ENCODE measurements at places on chromosomes 5 and 9.
A peak's percentile ranks its signal among the peaks of the same experiment; 100 is the strongest.

- no peak for DNase-seq
These were observed 12.0 kb upstream of the THG1L start for GRCh38 chr5:157719245-157719644.

GRCh38 chr5:128591598-128592455 lies 53.8 kb upstream of the FBN2 start:
- DNase-seq, result no peak

- no peak for DNase-seq
These were observed 38.6 kb upstream of the TMOD1 start for GRCh38 chr9:97462914-97463313.

DNA sequence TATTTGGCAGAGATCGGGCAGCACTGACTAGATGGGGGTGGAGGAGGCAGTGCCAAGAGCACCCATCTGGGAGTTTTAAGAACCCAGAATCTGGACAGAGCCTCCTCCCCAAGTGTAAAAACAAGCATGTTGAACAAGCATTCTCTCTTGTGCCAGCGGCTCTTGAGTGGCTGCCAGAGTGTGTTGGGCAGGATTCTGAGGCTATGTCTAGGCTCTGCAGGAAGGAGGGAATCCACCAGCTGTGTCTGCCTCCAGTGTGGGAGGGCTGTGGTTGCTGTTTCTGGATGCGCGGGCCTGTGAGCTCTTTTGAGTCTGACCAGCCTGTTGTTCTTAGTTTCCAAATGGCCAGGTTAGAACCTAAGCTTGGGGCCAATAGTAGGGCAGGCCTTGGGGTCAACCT lies 39.8 kb downstream of the HMCN2 start:
- DNase-seq, result no peak

DNA sequence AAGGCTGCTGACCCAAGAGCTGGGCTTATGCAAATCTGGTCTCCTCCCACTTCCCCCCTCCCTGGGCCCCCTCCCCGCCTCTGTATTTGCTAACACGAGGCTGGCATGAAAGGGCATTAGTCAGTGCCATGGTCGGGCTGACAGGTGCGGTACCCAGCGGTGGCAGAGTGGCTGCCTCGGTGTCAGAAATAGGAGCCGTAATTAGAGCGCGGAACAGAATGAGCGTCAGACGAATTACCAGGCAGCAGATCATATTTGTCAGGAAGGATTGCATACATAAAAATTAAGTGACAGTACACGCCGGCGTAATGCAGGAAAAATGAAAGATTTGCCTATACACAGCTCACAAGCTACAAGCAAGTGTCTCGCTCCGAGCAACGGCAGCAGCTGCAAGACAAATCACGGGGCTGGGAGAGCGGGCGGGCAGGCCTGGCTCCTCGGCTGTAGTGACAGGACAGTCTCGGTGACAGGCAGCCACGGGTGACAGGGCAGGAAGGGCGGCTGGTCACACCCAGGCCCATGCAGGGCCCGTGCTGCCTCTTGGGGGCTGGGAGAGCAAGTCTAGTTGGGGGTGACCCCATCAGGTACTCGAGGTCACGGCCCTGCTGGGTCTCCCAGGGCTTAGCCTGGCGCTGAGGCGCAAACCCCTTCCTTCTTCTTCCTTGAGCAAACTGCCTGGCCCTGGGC lies 72.4 kb downstream of the NEK6 start:
- DNase-seq, result no peak

GRCh38 chr9:118651511-118651910 lies 717.7 kb downstream of the BRINP1 start:
- no peak for DNase-seq

DNA sequence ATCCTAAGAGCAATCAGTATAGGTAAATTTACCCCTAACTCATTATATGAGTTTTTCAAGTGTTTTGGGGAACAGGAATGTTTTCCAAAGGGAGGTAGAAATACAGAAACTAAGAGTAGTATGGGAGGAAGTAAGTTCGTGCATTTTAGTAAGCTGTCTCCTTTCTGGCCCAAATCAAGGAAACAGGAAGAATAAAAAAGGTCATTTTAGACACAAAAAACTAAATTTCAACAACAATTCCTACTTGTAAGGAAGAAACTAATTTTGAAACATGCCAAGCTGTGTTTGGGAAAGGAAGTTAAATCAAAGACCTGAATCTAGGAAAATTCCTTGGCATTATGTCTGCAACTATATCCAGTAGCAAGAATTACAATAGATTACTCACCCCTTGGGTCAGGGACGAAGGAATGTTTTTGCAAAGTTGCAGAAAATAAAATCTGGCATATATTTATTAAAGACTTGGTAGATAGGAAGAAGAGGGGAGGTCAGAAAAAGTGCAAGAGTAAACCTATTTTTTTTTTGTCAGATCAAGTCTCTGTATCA lies 6.5 kb upstream of the RPS6 start:
- DNase-seq, result no peak

- DNase-seq, result peak; percentile 50
These were observed 2.6 kb upstream of the RFX3 start for GRCh38 chr9:3528451-3528850.

GRCh38 chr5:87653242-87653641 lies 240.5 kb upstream of the CCNH start:
- no peak for DNase-seq

- DNase-seq, result no peak
These were observed 6.6 kb upstream of the ERMP1 start for GRCh38 chr9:5839572-5839902.

DNA sequence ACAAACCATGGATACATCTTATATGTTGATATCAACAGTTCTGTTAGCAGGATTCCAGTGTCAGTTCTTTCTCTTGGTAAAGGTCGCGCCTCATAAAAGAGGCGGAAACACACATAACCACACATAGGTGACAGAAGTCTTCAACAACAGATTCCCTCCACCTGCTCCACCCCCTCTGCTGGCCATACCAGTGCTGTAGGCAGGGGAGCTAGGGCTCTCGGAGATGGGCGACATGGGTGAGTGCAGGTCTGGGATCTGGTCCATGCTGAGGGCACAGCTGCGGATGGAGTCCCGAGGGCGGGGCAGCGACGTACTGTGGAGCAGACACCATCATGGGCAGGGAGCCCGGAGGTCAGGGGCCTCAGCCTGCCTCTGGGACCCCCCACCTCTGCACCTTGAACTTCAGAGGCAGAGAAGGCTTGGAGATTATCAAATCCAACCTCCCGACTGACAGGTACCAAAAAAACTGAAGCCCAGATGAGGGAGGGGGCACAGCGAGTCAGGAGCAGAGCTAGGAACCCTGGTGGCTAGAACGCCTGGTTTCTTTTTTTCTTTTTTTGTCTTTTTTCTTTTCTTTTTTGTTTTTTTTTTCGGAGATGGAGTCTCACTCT lies 12.0 kb upstream of the TOR2A start:
- no peak for DNase-seq

- no peak for DNase-seq
These were observed 875 bp downstream of the TPM2 start for GRCh38 chr9:35688558-35689541.

GRCh38 chr5:107500347-107500746 lies 170.4 kb downstream of the EFNA5 start:
- DNase-seq, result no peak

DNA sequence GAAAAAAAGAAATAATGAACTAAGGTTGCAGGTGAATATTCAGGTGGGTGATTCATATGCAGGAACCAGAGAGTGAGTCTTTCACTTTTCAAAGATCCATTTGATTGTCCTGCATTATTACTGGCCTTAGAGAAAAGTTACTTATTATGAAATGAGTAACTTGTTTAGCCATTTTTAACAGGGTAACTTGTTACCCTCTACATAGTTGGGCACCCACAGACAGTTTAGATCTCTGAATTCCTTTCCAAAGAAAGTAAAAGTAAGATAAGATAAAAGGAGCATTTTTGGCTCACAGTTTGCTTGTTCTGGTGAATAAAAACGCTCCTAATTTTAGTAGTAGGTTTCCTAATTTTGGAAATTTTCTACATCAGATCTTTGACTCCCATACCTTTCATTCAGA lies 54.1 kb upstream of the DAB2 start:
- DNase-seq, result no peak

- DNase-seq, result no peak
These were observed 21.3 kb downstream of the AKNA start for GRCh38 chr9:114366334-114367128.

GRCh38 chr9:69153707-69154521 lies 20.2 kb upstream of the TJP2 start:
- no peak for DNase-seq

- DNase-seq, result no peak
These were observed 69.3 kb downstream of the CRB2 start for GRCh38 chr9:123425261-123425821.

DNA sequence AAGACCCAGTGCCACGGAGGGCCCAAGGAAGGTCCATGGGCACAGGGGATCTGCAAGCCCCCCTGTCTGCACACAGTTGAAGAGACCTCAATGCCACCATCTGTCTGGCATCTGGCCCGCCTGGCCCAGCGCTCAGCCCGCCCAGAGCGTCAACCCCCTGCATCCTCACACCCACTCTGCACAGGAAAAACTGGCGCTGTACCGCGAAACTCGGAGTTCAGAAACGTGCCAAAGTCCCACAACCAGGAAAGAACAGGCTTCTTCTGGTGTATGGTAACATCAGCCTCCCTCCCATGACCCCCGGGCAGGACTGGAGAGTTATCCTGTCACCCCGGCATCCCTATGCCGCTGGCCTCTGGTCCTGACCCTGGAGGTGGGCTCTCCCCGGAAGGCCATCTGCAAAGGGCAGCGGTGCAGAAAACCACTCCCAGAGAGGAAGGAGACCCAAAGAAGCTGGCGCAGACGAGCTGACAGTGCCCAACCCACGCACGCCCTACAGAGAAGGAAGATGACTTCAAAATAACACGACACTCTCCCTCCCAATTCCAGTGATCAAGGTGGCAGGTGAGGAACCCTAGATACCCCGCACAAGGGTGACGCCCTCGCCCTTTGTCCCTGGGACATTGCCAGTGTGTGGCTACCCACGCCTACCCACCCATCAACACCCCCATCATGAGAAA lies 18.9 kb downstream of the VAV2 start:
- DNase-seq, result no peak

DNA sequence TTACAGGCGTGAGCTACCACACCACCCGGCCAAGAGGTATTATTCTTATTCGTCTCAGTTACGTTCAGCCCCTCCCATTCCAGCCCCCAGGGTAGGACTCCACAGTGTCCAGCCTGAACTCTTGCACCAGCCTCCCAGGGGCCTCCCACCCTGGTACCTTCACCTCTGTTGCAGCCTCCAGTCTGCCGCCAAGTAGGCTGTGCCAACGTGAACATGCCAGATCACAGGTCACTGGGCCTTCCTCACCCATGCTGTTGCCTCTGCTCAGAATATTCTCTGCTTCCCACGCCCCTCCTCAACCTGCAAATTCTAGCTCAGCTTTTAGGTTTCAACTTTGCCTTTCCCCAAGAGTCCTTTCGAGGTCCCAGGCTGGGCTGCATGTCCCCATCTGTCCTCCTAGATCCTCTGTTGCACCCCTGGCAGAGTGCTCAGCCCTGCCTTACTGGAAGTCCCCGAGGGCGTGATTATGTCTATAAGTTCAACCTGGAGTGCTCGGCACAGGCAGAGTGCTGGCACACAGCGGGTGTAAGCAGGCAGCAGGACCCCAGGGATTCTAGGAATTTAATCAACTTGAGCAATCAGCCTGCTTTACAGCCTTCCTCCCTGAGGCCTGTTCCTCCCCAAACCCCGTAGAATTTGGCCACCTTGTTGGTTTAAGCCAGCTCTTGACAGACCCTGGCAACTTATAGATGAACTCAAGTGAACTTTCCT lies 13.1 kb upstream of the STXBP1 start:
- DNase-seq, result no peak

DNA sequence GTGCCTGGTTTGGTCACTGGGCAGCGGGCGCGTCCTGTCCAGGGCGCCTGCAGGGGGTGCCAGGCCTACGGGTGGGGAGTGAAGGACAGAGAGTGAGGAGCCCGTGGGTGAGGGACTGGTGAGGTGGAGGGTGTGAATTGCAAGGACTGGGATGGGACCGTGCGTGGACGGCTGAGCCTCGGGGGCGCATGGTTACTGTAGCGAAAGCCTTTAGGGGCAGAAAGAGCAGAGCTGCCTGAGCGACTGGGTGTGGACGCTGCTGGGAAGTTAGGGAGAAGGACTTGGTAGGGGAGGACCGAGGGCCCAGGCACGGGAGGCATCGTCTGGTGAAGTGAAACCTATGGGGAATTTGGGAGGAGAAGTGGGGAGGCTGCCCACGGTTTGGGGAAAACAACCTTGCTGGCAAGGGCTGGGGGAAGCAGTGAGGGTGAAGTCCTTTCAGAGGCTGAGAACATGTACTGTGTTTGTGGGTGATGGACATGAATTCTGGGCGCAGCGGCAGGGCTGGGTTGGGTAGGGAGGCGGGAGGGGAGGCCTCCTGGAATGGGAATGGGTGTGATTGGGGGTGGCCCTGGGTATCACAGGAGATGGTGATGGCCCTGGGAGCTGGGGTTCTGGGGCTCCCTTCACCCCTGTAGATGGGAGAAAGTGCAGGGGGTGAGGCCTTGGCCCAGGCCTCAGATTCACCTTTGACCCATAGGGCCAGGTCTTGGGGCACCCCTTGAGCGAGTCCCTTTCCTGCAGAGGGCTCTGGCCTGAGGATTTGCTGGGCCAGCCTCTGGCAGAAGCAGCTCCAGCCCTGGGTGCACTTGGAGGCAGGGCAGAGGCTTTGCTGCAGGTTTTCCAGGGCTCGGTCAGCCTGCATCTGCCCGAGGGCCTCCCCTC lies 1.7 kb upstream of the TOR4A start:
- DNase-seq, result no peak

GRCh38 chr5:66161356-66161755 lies 17.3 kb downstream of the SREK1 start:
- DNase-seq, result no peak

DNA sequence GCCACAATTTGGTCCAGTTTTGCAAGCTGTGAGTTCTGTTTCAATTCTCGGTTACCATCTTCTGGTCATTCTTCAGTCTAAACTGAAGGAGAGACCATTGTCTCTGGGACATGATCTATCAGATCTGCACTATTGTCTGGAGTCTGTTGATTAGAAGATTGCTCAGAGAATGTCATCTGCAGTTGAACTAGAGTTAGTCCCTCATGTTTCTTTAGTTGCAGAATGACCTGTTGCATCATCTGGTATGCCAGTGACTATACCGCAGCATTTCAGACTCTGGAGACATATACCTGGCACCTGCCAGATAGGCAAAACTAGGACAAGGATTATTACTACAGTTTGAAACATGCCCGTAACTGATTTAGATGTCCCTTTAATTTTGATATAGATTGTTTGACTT lies 194.8 kb downstream of the LRRC70 start:
- DNase-seq, result no peak

DNA sequence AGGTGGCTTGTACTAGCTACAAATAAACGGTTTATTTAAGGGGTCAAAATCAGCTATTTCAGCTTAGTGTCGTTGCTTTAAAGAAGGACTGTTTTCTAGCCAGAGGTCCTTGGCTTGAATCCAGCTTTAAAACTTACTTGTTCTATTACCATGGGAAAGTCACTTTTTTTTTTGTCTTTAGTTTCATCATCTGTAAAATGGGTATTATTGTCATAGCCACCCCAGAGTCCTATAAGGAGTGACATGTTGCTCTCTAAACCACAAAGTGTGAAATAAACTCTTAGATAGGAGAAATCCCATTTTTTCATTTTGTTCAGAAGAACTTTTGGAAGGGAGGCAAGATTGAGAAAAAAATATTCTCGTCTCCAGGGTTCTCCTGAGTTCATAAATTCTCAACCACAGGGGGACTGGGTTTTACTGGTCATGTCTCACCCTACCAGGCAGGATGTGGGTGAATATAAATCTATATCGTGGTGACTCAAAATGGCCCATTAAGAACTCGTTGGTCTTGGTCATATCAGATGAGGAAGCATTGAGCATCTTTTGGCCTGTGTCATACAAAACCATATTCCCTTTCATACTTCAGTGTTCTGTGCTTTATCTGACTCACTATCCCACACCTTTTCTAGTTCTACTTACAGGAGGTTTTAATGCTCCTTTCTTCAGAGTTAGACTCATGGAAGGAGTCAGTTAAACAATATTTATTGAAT lies 202.7 kb upstream of the NR3C1 start:
- no peak for DNase-seq
